OCI-LY7 (cell line): ENCODE measurements at places on chromosomes 5 and 9.

DNA sequence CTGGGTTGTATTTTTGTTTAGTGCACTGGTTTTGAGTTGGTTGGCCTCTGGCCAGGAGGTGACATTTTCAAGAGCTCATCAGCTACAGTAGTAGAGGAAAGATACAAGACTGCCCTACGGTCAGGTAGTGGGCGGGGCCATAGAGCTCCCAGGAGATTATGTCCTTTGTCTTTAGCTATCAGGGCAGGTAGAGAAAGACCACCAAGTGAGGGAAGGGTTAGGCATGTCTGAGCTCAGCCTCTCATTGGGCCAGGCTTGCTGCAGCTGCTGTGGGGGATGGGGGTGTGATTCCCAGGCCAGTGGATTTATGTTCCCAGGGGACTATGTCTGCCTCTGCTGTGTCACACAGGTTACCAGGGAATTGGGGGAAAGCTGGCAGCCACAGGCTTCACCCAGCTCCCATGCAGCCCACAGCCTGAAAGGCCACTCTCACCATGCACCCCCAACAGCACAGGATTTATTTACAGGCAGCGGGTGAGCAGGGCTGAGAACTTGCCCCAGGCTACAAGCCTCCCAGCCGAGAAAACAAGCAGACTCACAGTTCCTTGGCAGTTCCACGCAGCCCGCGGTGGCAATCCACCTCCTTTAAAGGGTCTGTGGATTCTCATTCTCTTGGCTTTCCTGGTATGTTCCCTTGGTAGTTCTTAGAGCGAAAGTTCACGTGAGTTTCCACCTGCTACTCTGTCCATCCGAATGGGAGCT lies 37.5 kb upstream of the BOD1 start:
- DNase-seq, result no peak

DNA sequence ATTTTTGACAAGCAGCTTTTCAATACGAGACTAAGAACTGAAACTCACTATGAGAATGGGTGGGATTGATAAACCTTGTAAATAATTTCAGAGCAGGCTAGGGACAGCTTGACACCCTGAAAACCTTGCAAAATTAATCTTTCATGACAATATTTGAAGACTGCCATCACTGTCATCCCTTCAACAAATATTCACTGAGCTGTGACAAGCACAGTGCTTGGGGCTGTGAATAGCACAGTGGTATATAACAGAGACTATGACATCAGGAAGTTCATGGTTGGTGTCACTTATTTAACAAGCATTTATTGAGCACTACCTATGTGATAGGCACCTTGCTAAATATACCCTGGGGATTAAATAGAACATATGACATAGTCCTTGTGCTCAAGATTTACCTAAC lies 741.0 kb upstream of the RIOK2 start:
- no peak for DNase-seq

- DNase-seq, result peak; percentile 52
These were observed 32.5 kb downstream of the ANXA1 start for GRCh38 chr9:73183917-73184861.

DNA sequence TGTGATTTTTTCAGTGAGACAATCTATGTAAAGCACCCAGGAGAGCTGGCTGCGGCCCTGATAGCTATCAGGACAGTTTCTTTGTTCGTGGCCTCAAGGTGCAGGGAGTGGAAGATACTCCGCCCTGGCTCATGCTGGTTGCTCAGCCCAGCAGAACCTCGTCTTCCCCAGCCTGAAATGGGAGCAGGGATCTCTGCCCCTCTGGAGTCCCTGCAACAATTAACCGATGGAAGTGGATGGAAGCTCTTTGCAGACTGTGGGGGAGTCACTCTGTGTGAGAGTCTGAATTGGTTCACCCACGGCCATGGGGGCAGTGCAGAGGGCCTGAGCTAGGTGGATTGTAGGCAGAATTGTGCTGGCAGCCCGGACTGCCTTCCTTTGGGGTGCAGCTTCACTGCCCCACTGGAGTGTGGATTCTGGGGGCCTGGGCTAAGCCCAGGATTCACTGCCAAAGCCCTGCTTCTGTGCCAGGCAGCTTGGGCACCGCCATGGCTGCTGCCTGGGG lies 2.8 kb downstream of the AIF1L start:
- DNase-seq, result no peak

DNA sequence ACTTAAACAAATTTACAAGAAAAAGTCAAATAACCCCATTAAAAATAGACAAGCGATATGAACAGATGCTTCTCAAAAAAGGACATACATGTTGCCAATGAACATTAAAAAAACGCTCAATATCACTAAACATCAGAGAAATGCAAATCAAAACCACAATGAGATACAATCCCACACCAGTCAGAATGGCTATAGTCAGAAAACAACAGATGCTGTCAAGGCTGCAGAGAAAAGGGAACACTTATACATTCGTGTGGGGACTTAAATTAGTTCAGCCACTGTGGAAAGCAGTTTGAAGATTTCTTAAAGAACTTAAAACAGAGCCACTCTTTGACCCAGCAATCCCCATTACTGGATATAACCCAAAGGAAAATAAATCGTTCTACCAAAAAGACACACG lies 10.8 kb downstream of the OR13F1 start:
- DNase-seq, result no peak
